Stimulated activated CD8-positive, alpha-beta memory T cell treated with anti-CD3 and anti-CD28 coated beads, Interleukin-15, amount 100 ng/mL, for 24 hours (primary cell): ENCODE measurements at places on chromosomes 2 and 18.
A peak's percentile ranks its signal among the peaks of the same experiment; 100 is the strongest.

GRCh38 chr2:150467621-150467963 lies 19.9 kb downstream of the RND3 start:
- DNase-seq = no peak

DNA sequence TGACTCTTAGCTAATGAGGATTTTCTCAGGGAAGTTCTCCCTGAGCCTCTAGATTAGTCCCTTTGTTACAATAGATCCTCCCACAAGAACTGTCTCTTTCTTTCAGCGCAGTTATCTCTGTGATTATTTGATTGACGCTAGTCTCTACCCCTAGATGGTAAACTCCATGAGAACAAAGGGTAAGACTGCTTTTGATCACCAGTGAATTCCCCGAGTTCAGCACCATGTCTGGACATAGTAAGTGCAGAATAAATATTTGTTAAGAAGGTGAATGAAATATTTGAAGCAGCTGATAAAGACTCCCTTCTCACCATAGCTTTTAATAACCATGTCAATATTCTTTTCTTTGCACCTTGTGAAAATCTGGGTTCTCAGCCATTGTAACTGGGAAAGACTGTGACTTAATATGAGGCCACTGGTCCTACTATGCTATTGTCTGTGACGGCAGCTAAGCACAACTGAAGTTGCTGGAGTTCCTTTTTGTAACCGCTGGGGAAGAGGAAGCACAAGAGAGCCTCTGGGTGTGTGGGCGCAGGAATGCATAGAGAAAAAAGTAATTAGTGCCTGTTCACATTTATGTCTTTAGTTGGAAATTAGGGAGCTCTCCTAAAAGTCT lies 214.7 kb downstream of the TGIF1 start:
- DNase-seq = no peak

DNA sequence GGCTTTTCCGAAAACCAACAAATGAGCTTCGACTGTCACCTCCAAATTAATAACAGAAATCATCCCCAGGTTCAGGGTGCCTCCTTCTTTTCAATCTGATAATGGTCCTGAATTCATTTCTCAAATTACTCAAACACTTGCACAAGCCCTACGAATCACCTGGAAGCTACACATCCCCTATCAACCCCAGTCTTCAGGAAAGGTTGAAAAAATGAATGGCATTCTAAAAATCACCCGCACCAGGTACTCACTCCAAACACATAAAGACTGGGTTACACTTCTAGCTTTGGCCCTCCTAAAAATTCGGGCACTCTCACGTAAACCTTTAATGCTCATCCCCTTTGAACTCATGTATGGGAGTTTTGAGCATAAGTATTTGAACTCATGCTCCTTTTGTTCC lies 23.9 kb downstream of the EIF2AK2 start:
- DNase-seq = no peak

- no peak for DNase-seq
Observed at GRCh38 chr2:109087055-109087663, 41.8 kb upstream of the SH3RF3 start.

DNA sequence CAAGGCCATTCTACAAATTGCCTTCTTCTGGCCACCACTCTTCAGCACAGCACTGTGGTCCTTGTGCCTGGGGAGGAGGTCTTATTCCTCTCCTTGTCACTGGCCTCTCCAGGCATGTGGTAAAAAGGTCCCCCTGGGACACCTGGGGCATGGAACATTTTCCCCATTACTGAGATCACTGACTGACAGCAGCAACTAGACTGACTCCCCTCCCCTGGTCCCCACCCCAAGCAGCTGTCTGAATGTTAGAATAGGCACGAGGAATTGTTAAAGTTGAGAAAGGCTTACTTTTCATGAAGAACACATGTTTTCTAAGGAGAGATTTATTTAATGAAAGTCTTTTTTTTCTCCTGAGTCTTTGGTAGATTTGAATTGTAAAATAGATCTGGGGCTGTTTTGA lies 39.5 kb upstream of the RTN4 start:
- DNase-seq = no peak

DNA sequence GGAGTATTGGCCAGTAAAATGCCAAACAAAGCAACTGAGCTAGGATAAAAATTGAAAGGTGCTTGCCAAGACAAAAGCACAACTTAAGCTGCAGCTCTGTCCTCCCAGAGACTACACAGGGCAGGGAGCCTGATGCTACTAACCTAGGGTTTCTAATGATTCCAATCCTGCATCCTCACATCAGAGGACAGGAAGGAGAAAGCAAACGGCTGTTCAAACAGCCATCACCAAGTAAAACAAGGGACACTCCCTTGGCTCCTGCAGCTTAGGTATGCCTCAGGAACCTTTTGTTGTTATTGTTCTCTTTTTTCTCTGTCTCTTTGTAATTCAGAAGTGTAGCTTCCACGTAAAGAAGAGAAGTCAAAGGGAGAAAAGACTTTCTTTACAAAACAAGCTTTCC lies 99.5 kb downstream of the TCF4 start:
- no peak for DNase-seq

DNA sequence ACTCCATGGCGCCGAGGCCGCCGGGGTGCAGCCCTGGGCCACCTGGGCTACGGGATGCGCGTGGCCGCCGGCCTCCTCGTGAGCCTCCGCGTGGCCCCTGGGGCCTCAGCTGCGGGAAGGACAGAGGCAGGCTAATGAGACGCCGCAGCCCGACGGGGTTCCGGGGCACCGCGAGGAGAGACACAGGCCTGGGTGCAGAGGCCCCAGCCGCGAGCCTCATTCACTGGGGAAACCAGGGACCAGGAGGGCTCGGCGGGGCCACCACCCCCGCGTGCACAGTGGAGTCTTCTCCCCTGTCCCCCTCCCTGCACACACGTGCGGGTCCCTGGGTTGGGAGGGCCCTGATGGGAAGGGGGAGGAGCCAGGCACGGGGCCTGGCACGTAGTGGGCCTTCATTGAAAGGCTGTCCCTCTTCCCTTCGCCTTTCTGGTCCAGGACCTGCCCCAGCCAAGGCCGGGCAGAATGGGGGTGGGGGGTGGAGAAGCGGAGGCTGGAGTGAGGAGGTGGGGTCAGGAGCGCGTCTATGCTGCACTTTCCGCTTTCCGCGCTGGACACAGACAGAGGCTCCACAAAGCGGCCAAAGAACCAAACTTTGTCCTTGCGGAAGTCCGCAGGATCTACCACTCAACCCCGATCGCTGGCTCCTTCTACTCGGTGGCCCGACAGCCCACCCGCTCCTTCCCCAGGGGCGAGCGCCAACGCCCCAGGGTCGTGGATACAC lies 9.1 kb downstream of the ALPP start:
- no peak for DNase-seq

DNA sequence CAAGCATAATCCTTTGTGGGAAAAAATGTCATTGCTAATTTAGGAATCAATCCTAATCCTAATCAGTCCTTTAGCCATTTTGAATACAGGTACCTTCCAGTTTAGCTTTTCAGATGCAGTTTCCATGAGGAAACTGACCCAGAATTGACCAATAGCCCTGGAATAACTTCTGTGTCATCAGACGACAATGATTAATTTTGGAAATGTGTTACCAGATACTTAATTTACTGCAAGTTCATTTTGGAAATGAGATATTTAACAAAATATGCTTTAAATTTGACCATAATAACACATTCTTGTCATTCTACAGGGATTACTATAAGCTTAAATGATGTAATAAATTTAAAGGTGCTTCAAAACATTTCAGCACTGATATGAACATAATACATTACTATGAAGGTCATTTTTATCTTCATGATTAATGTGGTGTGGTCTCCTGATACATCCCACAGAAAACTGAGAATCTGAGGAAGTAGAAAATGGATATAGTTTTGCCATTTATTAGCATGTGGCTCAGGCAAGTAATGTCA lies 129.8 kb upstream of the SH3BP4 start:
- no peak for DNase-seq

DNA sequence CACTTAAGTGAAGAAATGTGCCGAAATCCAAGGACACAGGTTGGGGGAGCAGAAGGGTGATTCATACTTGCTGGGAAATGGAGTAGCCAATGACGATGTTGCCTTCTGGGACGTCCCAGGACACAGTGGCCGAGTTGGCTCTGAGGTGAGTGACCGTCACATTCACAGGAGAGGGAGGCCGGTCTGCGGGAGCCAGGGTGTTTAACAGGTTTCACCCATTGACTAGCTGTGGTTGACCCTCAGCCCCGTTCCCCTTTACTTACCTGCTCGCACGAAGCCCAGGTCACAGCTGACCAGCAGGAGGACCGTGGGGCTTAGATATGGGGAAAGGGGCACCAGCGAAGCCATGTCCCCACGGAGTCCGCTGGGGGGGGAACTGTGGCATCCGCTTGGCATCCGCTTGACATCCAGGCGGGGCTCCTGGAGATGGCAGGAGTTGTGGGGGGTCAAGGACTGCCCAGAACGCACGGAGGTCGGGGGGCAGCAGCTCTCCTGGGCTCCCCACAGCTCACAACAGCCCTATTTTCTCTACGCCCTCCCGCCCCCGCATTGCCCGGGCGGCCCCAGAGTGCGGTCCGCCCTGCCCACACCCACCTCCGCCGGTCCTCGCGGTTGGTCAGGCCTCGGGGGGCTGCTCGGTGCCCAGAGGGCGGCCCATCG lies 586 bp downstream of the FNDC4 start:
- DNase-seq = no peak

GRCh38 chr2:70959851-70960832 lies 18.3 kb upstream of the ANKRD53 start:
- DNase-seq = no peak

DNA sequence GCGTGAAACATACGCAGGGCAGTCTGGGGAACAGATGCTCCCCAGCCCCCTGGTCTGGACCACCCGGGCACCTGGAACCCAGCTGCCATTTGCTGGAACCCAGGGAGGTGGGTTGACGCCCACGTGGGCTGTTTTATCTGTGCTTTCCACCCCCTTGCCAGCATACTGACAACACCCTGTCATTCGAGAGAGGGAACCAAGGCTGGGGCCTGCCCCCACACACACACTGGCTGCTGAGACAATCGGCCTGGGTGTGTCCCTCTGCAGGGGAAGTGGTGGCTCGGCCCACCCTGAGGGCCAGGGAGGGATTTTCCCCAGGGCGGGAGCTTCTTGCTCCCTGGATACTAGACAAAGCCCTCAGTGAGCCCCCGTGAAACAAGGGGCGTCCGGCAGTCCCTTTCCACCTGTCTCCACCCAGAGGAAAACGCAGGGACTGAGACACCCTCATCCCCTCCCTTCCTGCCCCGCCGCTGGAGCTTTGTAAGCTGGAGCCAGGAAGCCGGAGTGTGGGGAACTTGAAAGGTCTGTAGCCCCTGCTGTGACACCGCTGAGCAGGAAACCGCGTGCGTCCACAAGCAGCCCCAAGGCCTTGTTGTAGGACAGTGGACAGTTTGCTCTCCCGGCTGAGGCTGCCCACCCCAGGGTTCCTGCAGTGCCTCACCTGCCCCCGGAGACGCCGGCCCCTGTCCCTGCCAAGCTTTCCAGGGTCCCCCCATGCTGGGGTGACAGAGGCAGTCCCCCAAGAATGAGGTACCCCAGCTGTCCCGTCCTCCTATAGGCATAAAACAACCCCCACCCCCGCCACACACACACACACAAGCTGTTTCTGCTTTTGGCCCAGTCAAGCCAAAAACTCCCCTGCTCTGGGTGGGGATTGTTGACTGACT lies 14.1 kb upstream of the KLF11 start:
- DNase-seq = peak; percentile 28

DNA sequence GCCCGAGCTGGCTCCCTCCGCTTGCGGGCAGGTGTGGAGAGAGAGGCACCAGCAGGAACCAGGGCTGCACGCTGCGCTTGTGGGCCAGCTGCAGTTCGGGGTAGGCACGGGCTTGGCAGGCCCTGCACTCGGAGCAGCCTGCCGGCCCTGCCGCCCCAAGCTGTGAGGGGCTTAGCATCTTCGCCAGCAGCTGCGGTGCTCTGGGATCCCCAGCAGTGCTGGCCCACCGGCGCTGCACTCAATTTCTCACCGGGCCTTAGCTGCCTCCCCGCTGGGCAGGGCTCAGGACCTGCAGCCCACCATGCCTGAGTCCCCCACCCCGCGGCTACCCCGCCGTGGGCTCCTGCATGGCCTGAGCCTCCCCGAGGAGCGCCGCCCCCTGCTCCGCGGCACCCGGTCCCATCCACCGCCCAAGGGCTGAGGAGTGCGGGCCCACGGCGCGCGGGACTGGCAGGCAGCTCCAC lies 434.4 kb upstream of the RGPD4 start:
- DNase-seq = no peak

- DNase-seq = no peak
Observed at GRCh38 chr2:122595065-122595464, 839.6 kb downstream of the TSN start.

- DNase-seq = no peak
Observed at GRCh38 chr2:167187978-167188967, 300.0 kb downstream of the XIRP2 start.

GRCh38 chr2:17749753-17750438 lies 3.7 kb downstream of the SMC6 start:
- no peak for DNase-seq

DNA sequence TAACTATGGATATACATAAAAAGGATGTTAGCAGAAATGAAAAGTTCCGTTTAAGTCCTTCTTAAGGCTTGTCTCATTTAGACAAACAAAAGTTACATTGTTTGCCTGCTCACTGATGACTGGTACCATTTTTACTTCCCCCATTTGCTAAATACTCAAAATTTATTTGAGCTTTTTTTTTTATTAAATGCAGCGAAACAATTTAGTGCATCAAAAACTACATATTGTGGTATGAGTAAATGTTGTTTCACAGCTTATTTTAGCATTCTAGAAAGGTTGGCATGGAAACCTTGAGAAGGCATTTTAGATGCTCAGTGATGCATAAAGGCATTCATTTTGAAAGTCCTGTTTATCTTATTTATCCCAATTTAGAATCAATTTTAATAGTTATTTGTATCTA lies 100.0 kb downstream of the MAP2 start:
- DNase-seq = no peak

GRCh38 chr2:45506756-45507155 lies 104.3 kb downstream of the SRBD1 start:
- DNase-seq = no peak
